ENCODE measurements at places on chromosomes 16 and 17. TPM values are rescaled to one million over a fixed set of nuclear protein-coding genes. Genes with fewer than 3 reads are reported as not detected.
A peak's percentile ranks its signal among the peaks of the same experiment; 100 is the strongest.

Gene TUBG1
- 12.8 TPM for polyA plus RNA-seq

Gene CRYM
- not detected for polyA plus RNA-seq

Gene TLCD2
- not detected for polyA plus RNA-seq

Gene CPHXL2
- not detected for polyA plus RNA-seq

Gene MARCHF10
- polyA plus RNA-seq, result 0.66 TPM

Gene NLRC3
- polyA plus RNA-seq, result 13.1 TPM

- DNase-seq, result no peak
Observed at GRCh38 chr17:19659366-19660177, 11.0 kb downstream of the ALDH3A2 start.

- DNase-seq, result no peak
Observed at GRCh38 chr17:15926039-15926740, 18.7 kb upstream of the ADORA2B start.

DNA sequence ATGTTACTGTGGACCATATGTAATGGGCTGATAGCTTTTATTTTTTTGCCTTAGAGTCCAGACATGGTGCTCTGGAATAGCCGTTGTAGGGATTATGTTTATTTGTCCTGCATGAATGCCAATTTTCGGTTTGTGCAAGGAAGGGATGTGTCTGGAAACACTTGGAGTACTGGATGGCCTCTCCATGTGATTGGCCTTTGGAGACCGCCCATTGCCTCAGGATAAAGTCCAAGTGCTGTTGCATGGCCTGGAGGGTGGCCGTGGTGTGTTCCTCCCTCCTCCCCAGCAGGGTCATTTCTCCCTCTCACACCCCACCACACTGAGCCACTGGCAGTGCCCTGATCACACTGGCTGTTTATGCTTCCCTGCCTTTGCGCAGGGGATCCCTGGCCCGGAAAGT, 93.9 kb downstream of the MSI2 start:
- no peak for DNase-seq

- DNase-seq, result peak; percentile 11
Observed at GRCh38 chr17:32523017-32523680, 36.4 kb downstream of the CDK5R1 start.

GRCh38 chr17:8421571-8421970, 14.1 kb upstream of the NDEL1 start:
- DNase-seq, result no peak

DNA sequence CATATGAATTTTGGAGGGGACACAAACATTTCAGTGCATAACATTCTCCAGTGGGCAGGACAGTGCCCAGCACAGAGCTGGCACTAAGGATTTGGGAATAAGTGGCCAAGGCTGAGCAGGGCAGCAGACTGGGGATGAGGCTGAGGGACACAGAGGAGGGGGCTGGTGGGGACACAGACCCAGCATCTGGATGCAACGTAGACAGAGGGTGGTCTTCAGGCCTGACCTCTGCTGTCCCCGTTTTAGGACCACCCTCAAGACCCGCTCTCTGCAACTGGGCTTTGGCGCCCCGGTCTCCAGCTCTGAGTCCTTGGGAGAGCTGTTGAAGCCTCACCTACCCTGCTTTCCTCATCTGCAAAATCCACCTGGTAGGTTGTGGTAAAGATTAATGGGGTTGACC, 3.3 kb upstream of the PRSS33 start:
- DNase-seq, result peak; percentile 19

GRCh38 chr16:11621920-11622651, 35.4 kb upstream of the LITAF start:
- peak; percentile 70 for DNase-seq

GRCh38 chr16:78538919-78539318, 439.5 kb downstream of the WWOX start:
- DNase-seq, result no peak

DNA sequence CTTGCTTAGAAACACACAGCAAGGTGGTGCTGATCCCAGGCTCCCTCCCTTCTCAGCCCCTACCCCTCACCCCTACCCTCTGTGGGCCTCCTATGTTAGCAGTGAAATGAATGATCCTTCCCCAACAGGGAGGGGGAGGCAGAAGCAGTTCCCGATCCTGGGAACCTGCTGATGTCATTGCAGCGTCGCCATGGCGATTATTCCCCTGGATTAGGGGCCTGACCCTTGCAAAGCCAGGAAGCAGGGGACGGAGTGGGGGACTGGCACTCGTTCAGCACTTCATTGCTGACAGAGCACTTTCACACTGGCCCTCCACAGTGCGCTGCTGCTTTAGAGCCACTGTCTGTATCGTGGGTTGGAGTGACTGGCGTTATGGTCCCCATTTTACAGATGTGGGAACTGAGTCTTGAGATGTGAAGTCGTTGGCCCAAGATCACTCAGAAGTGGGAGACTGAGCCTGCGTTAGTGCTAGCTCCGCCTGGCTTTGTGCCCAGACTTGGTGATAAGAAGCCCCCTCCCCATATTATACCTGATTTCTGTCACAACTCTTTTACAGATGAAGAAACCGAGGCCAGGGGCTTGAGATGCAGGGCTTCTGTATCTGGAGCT, 26.6 kb downstream of the LASP1 start:
- DNase-seq, result no peak

DNA sequence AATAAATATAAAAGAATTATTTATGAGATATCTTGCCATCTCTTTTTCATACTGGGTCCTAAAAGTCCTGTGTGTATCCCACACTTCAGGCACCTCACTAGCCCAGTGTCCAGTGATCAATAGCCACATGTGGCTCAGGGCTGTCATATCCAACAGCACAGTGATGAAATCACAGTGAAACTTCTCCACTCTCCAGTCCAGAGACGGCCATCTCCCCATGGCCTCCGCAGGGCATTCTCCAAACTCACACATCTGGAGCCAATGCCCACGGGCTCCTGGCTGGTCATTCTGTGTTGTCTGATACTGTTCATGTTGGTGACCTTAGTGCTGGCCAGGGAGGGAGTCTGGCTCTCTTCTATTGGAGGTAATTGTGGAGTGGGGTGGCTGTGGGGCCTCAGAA, 125.2 kb upstream of the SDK2 start:
- no peak for DNase-seq

Measured in CD4-positive, alpha-beta memory T cell (primary cell).